ENCODE measurements at places on chromosomes 11 and 22.

GRCh38 chr11:60155931-60156330 is 27.0 kb downstream of the MS4A6A start:
- no peak for DNase-seq

- DNase-seq, result no peak
Measured at GRCh38 chr11:77882396-77882795, 61.5 kb downstream of the AAMDC start.

GRCh38 chr11:118312328-118312727 is 7.8 kb downstream of the CD3E start:
- no peak for DNase-seq

- no peak for DNase-seq
Measured at GRCh38 chr11:57637626-57638004, 12.1 kb downstream of the YPEL4 start.

DNA sequence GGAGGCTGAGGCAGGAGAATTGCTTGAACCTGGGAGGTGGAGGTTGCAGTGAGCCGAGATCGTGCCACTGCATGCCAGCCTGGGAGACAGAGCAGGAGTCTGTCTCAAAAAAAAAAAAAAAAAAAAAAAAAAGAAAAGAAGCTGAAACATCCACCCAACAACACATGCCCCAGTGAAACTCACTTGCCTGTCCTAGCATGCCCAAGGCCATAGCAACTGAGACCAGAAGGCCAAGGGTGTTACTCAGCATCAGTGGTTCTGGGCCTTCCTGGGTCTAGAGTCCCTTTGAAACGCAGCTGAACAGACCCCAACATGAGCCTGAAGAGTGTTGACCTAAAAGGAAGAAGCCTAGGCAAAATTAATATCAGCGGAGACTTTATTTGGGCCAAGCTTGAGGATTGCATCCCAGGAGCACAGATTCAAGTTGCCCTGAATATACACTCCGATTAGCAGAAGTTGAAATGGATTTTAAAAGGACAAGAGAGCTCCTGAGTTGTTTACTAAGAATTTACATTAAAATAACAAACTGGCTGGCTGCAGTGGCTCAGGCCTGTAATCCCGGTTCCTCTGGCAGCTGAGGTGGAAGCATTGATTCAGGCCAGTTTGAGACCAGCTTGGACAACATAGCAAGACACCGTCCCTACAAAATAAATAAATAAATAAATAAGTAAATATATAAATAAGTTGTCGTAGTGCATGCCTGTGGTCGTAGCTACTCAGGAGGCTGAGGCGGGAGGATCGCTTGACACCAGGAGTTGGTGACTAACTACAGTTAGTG is 7.0 kb downstream of the PRDX5 start:
- DNase-seq, result no peak

- DNase-seq, result no peak
Measured at GRCh38 chr22:37026325-37026724, 6.8 kb downstream of the MPST start.

- no peak for DNase-seq
Measured at GRCh38 chr11:129933262-129933661, 37.9 kb upstream of the NFRKB start.

DNA sequence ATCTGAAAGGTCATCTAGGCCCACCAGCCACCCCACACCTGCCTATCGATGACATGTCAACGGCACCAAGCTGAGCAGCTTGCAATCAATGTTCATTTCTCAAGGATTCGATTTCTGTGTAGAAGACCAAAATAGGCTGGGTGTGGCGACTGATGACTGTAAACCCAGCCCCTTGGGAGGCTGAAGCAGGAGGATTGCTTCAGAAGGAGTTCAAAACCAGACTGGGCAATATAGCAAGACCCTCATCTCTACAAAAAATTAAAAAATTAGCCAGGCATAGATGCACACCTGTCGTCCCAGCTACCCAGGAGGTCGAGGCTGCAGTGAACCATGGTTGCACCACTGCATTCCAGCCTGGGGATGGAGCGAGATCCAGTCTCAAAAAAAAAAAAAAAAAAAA is 108.7 kb downstream of the MICAL3 start:
- no peak for DNase-seq
